Head of caudate nucleus (tissue), 42 donors: ENCODE measurements at places on chromosomes 12 and 14.

- DNase-seq: no peak
Measured at GRCh38 chr12:92488735-92489134, 214.1 kb upstream of the PLEKHG7 start.

- DNase-seq: no peak
Measured at GRCh38 chr14:60153991-60154390, 11.2 kb downstream of the DHRS7 start.

- no peak for DNase-seq
Measured at GRCh38 chr14:64800000-64800399, 79.7 kb downstream of the SPTB start.

GRCh38 chr14:63200767-63201166 lies 3.5 kb upstream of the RHOJ start:
- DNase-seq: no peak

DNA sequence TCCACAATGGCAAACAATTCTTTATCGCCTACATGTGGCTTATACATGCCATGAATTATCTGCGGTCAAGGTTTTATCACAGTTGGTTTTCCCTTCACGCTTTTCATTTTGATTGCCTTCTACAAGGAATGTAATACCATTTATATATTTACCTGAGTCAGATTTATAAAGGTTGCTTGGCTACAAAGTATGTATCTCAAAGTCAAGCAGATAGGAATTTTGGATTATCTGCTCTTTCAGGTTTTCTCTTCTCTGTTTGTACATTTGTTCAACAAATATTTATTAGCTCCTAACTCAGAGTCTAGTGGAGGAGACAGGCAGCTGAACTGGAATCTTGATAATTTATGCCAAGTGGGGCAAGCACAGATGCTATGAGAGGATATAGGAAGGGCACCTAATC lies 28.5 kb upstream of the CISTR start:
- DNase-seq: no peak

DNA sequence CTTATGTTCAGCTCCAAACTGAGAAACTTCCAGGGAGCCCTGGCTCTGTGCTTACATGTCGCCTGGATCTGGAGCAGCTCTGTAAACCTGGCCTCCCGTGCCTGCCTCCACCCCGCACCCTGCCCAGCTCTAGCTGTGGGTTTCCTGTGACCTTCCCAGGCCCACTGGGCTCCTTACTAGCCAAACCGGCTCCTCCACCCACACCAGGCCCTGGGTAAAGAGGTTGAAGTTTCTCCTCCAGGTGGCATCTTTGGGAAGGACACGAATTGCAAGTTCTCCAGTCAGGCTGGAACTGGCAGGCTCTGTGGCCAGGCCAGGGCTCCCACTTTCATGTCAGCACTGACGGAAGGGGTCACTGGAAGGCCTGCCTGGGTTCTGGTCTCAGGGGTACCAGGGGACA lies 60.9 kb upstream of the ZFP36L1 start:
- no peak for DNase-seq

GRCh38 chr12:96396914-96397313 lies 3.3 kb downstream of the CDK17 start:
- no peak for DNase-seq

DNA sequence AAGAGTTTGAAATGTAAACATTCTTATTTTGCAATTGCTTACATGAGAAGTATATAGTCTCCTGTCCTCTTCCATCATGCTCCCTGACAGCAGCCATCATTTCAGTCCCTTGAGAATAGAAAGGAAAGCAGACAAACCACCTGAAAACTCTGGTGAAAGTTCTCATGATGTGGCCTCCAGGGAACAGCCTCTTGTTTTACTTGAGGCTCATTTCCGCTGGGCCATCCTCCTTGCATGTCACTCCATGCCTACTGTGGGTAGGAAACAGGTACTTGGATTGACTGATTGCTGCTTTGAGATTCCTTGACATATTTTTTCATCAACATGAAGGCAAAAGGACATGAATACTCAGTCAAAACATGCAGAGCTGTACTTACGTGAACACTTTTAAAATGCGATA lies 6.0 kb downstream of the SYT1 start:
- DNase-seq: no peak

DNA sequence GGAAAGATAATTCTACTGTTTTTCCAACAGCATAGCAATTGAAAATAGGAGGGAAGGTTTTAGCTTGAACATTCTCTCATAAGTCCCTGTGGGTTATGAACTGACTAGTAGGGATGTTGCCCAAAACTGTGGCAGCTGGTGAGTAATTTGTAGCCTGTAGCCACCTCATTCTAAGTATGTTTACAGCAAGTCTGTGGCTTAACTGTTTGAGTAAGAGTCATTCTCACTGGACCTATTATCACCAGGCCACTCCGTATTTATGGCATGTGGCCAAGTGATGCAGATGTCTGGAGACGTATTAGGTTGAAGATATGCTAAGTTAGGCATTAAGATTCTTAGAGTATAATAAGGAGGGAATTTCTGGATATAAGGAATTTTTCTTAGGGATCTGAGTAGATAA lies 458.3 kb downstream of the ETNK1 start:
- DNase-seq: no peak

GRCh38 chr12:124928912-124929530 lies 14.6 kb upstream of the UBC start:
- no peak for DNase-seq

- DNase-seq: no peak
Measured at GRCh38 chr12:116598311-116599284, 39.4 kb downstream of the MAP1LC3B2 start.

GRCh38 chr14:99272632-99272898 lies 568 bp upstream of the BCL11B start:
- DNase-seq: no peak

- no peak for DNase-seq
Measured at GRCh38 chr14:84273181-84273580, 1256.8 kb upstream of the FLRT2 start.

DNA sequence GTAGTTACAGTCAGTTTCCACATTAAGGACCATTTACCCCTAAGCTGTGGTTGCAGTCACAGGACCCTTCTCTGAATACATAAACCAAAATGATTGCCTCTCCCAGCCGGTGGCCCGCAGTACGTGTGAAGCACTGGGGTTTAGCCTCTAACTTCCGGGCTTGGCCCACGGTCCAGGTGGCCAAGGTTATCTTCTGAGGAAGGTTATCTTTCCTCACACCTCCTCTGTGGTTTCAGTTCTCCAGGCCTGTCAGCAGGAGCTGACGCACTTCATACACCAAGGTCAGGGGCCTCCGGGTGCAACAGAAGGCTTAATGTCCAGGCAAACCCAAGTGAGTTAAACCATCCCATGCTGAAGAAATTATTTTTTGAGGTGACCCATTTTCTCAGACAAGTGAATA lies 291.0 kb upstream of the FKBP4 start:
- no peak for DNase-seq

DNA sequence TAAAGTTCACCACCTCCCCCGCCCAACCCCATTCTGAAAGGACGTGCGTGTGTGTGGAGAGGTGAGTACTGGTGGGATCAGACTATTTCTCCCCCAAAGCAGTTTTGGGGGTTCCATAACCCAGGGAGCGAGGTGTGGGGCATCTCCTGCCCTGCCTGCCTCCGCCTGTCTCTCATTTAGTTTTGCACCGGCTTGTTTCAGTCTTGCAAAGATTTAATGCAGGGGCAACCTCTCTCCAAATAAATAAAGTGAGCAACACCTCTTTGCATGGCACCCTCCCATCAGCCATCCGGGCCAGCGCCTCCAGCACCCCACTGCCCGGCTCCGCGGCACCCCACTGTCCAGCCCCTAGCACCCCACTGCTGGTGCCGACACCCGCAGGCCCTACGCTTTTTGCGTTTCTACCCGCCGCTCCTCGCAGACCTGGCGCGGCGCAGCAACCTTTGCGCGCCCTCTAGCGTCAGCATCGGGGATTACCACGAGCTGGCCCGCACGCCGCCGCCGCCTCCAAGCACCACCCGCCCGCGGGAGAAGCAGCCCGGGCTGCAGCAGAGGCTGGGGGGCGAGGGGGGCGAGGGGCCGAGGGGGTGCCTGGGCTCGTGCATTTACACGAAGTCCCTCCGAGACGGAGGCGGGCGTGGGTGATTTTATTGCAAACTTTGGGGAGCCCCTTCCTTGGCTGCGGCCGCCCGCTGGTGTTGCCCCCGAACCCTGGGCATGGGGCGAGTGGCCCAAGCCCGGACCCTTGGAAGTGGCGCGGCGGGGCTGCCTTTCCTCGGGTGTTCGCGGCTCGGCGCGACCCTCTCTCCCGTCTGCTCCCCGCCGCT lies 55.8 kb upstream of the VRK1 start:
- DNase-seq: peak; percentile 81

- no peak for DNase-seq
Measured at GRCh38 chr12:1910468-1910867, 8.0 kb downstream of the CACNA2D4 start.

DNA sequence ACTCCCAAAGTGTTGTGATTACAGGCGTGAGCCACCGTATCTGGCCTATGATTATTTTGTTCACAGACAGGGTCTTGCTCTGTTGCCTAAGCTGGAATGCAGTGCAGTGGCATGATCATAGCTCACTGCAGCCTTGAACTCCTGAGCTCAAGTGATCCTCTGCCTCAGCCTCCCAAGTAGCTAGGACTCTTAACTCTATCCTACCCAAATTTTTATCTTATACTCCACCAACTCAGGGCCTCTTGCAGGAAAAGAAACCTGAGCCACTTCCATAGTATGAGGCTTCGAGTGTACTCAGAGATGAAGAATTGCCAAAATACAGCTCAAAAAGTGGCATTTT lies 828 bp downstream of the MMAB start:
- no peak for DNase-seq

- no peak for DNase-seq
Measured at GRCh38 chr12:122646517-122647217, 56.5 kb downstream of the HCAR2 start.

GRCh38 chr14:31419179-31419966 lies 977 bp downstream of the HEATR5A start:
- no peak for DNase-seq

DNA sequence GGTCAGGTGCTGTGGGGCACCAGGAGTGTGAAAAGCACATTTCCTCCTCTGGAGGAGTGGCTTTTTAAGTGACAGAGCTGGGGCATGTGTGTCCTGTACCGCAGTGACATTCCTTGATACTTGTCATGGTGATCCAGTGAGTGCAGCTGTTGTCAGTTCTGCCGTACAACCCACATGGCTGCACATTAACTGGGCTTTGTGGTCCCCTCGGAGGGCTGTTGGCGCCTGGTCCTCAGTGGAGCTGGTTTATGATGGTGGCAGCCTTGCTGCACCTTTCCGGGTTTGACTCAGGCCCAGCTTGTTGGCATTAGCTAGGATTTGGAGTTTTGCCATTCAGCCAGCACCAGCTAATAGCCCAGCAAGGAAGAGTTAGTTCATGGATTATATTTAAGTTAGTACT lies 77.0 kb downstream of the SLC25A47 start:
- DNase-seq: no peak

GRCh38 chr12:76964784-76965571 lies 86.2 kb upstream of the CSRP2 start:
- DNase-seq: no peak

GRCh38 chr14:90381011-90381786 lies 15.6 kb upstream of the CALM1 start:
- peak; percentile 74 for DNase-seq

GRCh38 chr12:124380796-124381455 lies 86.0 kb downstream of the RFLNA start:
- no peak for DNase-seq

GRCh38 chr14:101507836-101508150 lies 53.5 kb upstream of the DIO3 start:
- DNase-seq: peak; percentile 19

DNA sequence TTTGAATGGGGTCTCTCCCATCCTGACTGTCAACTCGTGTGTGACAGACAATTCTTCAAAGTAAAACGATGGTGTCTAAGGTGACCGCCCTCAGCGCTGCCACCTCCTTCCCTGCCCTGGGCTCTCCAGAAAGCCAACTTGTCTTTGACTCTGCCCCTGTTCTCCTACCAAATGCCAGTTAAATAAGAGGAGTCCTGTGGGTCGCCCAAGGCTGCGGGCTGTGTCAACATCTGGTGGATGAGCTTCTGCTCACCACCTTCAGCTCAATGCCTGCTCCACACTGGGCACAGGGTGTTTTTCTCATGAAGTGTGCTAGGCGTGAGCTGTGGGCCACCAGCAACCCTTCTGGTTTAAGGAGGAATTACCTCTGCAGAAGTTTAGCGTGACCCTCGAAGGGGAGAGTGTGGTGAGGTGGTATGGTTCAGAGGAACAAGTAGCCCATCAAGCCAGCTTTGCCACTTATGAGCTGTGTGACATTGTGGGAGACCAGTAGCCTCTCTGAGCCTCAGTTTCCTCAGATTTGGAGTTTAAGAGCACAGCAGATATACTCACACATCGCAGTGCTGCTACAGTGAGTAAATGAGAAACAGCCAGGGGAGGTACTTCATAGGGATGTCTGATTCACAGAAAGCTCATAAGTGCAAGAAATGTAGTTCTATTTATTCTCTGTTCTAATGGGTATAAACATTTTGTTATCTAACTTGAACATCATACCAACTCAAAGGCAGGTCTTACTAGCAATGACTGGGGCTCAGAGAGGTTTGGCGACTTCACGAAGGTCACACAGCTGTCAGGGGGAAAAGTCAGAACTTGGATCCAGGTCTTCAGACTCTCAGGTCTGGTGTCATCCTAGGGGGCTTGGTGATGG lies 12.1 kb downstream of the SERPINA1 start:
- DNase-seq: no peak

DNA sequence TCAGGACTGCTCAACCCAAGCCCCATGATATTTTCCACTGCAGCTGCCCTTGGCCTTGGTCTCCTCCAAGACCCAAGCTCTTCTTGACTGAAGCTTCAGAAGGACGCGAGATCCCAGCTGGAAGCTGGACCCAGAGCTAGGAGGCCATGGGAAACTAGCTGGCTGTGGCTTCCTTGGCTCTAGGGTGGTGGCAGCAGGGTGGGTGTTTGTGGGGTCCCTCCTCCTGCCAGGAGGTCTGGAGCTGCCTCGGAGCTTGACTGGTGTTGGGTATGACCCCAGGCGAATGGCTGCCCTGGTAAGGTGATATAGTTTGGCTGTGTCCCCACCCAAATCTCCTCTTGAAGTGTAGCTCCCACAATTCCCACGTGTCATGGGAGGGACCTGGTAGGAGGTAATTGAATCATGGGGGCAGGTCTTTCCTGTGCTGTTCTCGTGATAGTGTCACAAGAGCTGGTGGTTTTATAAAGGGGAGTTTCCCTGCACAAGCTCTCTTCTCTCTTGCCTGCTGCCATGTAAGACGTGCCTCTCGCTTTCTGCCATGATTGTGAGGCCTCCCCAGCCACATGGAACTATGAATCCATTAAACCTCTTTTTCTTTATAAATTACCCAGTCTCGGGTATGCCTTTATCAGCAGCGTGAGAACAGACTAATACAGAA lies 51.4 kb downstream of the TRPV4 start:
- no peak for DNase-seq

GRCh38 chr12:92971859-92972524 lies 42.9 kb upstream of the EEA1 start:
- no peak for DNase-seq

- DNase-seq: no peak
Measured at GRCh38 chr14:103741876-103742275, 26.3 kb downstream of the ZFYVE21 start.

GRCh38 chr14:58702441-58703160 lies 64.8 kb downstream of the DACT1 start:
- DNase-seq: no peak

GRCh38 chr12:66947119-66947518 lies 268.2 kb upstream of the GRIP1 start:
- DNase-seq: no peak

- no peak for DNase-seq
Measured at GRCh38 chr12:91404441-91404840, 221.8 kb upstream of the DCN start.

GRCh38 chr14:101187816-101188570 lies 284.5 kb upstream of the RTL1 start:
- peak; percentile 25 for DNase-seq
